ENCODE measurements at places on chromosomes 5 and 9.

DNA sequence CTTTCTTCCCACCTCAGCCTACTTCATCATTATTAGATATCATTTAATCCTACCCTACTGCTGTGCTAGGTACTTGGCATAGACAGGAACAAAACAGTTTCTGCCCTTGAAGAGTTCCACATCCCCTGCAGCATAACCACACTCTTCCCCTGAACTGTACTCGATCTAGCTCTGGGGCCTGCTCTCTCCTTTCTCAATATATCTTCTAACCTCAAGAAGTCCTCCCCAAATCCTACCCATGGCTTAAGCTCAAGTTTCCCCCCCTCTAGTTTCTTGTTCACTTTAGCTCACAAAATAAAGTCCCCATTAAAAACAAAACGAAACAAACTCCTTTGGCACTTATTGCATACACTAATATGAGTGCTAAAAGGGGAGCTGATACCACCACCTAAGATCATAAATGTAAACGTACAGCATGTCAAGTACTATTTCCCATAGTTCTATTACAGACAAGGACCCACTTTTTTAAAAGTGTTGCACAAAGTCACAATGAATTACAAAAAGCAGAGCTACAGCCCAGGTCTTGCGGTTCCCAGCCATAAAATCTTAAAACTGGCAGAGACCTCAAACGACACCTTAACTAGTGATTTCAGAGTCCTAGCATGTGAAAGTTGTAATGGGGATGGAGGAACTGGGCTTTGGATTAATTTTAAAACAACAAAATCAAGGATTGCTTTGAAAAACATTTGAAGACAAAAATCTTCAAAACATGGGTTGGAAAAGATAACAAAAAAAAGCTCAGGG, 80.7 kb downstream of the PTPDC1 start:
- no peak for DNase-seq
- H3K4me1 ChIP-seq: peaks cover 46% of the 10 kb centered on the region
- H3K27ac ChIP-seq: peak overlapping the region; percentile 86
- H3K27me3 ChIP-seq: no peaks in the 10 kb centered on the region

- H3K27me3 ChIP-seq: no peaks in the 10 kb centered on the region
- H3K27ac ChIP-seq: no peak overlapping the region
- no peak for DNase-seq
- no peaks in the 10 kb centered on the region for H3K36me3 ChIP-seq
- no peak overlapping the region for H3K4me3 ChIP-seq
- no peaks in the 10 kb centered on the region for H3K4me1 ChIP-seq
These were observed 128.2 kb downstream of the HACD4 start for GRCh38 chr9:20903212-20903611.

GRCh38 chr9:92979283-92980056, 32.1 kb downstream of the FGD3 start:
- no peak for DNase-seq
- H3K4me3 ChIP-seq: peak overlapping the region; percentile 77
- H3K27ac ChIP-seq: peak overlapping the region; percentile 89
- no peaks in the 10 kb centered on the region for H3K27me3 ChIP-seq
- peaks cover 81% of the 10 kb centered on the region for H3K4me1 ChIP-seq

DNA sequence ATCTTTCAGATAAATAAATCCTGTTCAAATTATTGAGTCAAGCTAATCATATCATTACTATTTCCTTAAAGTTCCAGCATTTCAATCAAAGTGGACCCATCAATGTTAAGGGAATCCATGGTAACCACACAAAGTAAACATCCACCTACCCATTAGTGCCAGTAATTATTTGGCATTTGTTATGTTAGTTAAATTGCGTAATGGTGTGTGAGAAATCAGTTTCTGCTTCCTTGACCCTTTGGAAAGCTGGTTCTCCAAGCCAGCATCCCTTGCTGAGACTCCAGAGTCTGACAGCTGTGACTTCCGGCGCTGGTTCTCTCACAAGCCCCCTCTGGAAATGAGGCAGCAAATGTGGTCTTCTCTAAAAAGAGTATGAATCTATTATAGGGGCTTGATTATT, 308.6 kb upstream of the EFNA5 start:
- DNase-seq: no peak
- H3K27ac ChIP-seq: no peak overlapping the region
- H3K27me3 ChIP-seq: no peaks in the 10 kb centered on the region
- peaks cover 32% of the 10 kb centered on the region for H3K4me1 ChIP-seq

- no peak for DNase-seq
- H3K27me3 ChIP-seq: peaks cover 8% of the 10 kb centered on the region
These were observed 205.6 kb upstream of the ADAMTSL1 start for GRCh38 chr9:18268381-18268780.

DNA sequence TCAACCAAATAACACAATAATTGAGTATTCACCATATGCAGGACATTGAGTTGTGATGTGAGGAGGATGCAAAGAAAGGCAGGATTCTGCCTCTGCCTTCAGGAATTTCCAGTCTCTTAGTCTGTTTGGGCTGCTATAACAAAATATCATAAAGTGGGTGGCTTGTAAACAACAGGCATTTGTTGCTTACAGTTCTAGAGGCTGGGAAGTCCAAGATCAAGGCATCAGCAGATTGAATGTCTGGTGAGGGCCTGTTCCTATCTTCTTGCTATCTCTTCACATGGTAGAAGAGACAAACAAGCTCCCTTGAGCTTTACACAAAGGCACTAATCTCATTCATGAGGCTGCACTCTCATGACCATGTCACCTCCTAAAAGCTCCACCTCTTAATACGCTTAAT, 360.7 kb downstream of the ARHGEF28 start:
- no peak overlapping the region for H3K4me3 ChIP-seq
- no peak overlapping the region for H3K27ac ChIP-seq
- no peak for DNase-seq

DNA sequence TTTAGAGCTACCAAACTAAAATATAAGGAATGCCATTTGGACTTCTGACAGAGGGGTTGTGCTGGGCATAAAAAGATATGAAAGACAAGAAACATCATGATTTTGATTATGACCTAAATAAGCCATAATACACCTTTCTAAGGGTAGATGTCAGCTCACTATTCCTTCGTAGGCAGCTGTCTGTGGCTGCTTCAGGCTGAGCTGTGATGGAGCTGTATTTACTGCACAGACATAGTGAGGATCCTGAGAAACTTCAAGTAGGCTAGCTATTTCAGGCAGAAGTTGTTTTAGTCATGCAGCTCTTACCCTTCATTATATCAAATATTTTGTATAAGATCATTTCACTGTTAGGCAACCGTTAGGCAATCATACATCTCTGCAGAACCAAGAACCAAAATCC, 511.7 kb downstream of the CDH12 start:
- H3K4me1 ChIP-seq: no peaks in the 10 kb centered on the region
- no peak for DNase-seq
- H3K36me3 ChIP-seq: no peaks in the 10 kb centered on the region
- H3K27me3 ChIP-seq: no peaks in the 10 kb centered on the region
- no peak overlapping the region for H3K4me3 ChIP-seq

DNA sequence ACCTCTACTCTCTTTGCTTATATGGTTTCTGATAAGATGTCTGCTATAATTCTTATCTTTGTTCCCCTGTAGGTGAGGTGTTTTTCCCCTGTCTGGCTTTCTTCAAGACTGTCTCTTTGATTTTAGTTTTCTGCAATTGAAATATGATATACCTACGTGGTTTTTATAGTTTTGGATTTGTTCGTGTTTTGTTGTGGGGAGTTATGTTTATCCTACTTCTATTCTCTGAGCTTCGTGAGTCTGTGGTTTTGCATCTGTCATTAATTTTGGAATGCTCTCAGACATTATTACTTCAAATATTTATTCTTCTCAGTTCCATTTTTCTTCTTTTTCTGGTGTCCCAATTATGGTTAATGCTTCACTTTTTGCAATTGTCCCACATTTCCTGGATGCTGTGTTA, 521.3 kb downstream of the KCTD16 start:
- H3K4me3 ChIP-seq: no peak overlapping the region
- no peaks in the 10 kb centered on the region for H3K36me3 ChIP-seq

DNA sequence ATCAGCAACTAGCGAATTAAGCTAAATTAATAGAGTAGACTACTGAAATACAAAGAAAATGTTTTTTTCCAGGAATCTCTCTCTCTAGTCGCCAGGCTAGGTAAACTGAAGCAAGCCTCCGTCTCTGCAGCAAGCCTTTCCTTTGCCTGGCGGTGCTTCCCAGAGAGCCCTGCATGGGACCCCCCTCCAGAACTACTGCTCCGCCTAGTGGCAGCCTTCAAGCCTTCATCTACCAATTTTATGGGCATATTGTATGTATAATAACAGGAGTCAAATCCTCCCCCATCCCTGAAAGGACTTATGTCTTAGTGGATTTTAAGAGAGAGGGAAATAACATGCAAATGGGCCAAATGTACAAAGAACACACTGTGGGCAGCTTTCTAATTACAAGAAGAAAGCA, 241.9 kb downstream of the SAXO1 start:
- H3K27ac ChIP-seq: no peak overlapping the region
- no peak overlapping the region for H3K4me3 ChIP-seq
- H3K27me3 ChIP-seq: no peaks in the 10 kb centered on the region
- H3K4me1 ChIP-seq: no peaks in the 10 kb centered on the region

DNA sequence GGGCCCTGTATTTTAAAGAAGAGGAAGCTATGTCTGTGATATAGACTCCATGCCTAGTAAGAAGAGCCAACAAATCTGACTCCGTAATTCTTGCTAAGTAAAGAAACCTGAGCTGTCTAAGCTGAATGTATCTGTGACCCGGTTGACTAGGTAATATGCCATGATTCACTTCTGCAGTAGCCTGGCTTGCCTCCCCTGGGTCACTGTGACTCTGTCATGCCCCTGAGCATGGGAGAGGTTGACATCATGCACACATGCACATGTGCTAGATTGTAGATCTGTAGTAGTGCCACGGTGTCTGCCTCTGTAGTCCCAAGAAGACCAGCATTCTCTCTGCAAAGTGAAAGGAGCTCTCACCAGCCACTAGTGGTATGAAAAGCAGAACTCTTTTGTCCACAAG, 9.1 kb downstream of the SLC22A5 start:
- no peaks in the 10 kb centered on the region for H3K36me3 ChIP-seq
- no peak overlapping the region for H3K4me3 ChIP-seq
- no peak for DNase-seq

- H3K4me1 ChIP-seq: peaks cover 18% of the 10 kb centered on the region
- no peak overlapping the region for H3K4me3 ChIP-seq
- H3K36me3 ChIP-seq: peaks cover 63% of the 10 kb centered on the region
- DNase-seq: no peak
These were observed 71.6 kb downstream of the ERCC6L2 start for GRCh38 chr9:95947118-95947517.

GRCh38 chr5:59768152-59769040, 125.1 kb downstream of the PDE4D start:
- peak overlapping the region; percentile 45 for H3K4me3 ChIP-seq
- DNase-seq: no peak
- H3K27ac ChIP-seq: no peak overlapping the region
- H3K4me1 ChIP-seq: peaks cover 13% of the 10 kb centered on the region
- H3K27me3 ChIP-seq: peaks cover 32% of the 10 kb centered on the region

DNA sequence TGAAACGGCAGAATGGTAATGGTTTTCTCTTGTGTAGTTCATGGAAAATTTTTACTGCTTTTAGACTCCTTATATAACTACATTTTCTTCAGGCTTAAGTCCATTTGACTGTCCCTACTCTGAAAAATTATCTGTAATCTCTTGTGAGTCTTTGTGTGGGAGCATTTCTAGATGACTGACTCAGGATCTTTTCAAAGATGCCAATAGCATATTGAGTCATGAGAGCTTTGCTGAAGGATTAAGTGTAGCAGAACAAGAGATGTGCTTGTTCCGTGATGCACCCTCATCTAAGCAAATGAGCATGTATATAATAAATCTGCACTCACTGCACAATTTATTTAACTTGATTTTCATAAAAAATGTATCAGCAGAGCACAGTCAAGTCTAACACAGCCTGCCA, 298.7 kb upstream of the CDH6 start:
- no peaks in the 10 kb centered on the region for H3K27me3 ChIP-seq
- no peak overlapping the region for H3K4me3 ChIP-seq
- no peaks in the 10 kb centered on the region for H3K4me1 ChIP-seq
- no peak overlapping the region for H3K27ac ChIP-seq
- no peaks in the 10 kb centered on the region for H3K36me3 ChIP-seq
- no peak for DNase-seq

DNA sequence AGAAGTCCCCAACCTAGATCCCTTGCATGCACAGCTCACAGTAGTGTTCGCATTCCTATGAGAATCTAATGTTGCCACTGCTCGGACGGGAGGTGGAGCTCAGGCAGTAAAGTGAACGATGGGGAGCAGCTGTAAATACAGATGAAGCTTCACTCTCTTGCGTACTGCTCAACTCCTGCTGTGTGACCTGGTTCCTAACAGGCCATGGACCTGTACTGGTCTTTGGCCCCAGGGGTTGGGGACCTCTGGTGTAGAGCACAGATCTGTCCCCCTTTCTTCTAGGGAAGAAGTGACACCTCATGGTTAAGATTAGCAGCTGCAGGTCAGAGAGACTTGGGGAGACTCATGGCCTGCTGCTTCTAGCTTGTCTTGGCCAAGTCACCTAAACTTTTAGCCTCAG, 7.1 kb downstream of the ARHGEF28 start:
- no peak for DNase-seq
- no peak overlapping the region for H3K27ac ChIP-seq
- no peak overlapping the region for H3K4me3 ChIP-seq
- H3K36me3 ChIP-seq: no peaks in the 10 kb centered on the region
- no peaks in the 10 kb centered on the region for H3K4me1 ChIP-seq
- H3K27me3 ChIP-seq: peaks cover 9% of the 10 kb centered on the region

DNA sequence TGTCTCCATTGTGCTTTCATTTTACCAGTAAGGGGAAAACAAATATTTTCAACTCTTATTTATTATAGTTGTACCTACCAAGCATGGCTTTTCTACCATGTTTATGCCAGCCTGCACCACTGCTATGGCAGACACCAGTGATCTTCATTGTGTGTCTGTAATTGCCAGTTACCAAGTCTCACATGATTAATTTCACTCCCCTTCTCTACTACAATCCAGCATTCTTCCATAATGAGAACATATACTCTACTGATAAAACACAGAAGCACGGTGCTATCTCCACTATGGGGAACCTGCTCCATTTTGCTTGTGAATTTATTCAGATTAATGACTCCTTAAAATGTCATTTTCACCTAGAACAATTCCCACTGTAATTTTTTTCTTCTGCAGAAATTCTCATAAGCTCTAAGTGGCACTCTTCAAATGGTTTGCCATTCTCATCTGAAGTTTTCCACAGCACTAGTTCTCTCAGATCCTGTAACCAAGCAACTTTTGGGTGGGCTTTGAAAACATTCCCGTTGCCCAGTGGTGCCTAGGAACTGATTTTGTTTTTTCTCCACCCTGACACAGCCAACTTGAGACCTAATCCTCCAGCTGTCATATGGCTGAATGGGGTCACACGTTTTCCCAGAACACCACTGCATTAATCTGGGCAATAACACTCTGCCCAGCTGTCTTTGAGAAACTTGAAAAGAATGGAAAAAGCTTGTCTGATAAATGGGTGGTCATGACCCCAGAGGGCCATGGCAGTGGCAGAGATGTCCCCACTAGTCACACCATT, 222.7 kb upstream of the RASEF start:
- H3K36me3 ChIP-seq: peaks cover 2% of the 10 kb centered on the region
- no peak overlapping the region for H3K4me3 ChIP-seq
- no peaks in the 10 kb centered on the region for H3K27me3 ChIP-seq
- no peak overlapping the region for H3K27ac ChIP-seq
- DNase-seq: no peak
- no peaks in the 10 kb centered on the region for H3K4me1 ChIP-seq

- H3K27me3 ChIP-seq: no peaks in the 10 kb centered on the region
- no peaks in the 10 kb centered on the region for H3K36me3 ChIP-seq
- H3K27ac ChIP-seq: peak overlapping the region; percentile 36
- H3K4me1 ChIP-seq: peaks cover 19% of the 10 kb centered on the region
These were observed 3.8 kb downstream of the CREB3 start for GRCh38 chr9:35736201-35736633.

All from naive thymus-derived CD8-positive, alpha-beta T cell (primary cell).